ENCODE measurements at places on chromosomes 7 and 10.

- no peak for DNase-seq
Measured at GRCh38 chr7:1604383-1604782, 34.6 kb upstream of the PSMG3 start.

DNA sequence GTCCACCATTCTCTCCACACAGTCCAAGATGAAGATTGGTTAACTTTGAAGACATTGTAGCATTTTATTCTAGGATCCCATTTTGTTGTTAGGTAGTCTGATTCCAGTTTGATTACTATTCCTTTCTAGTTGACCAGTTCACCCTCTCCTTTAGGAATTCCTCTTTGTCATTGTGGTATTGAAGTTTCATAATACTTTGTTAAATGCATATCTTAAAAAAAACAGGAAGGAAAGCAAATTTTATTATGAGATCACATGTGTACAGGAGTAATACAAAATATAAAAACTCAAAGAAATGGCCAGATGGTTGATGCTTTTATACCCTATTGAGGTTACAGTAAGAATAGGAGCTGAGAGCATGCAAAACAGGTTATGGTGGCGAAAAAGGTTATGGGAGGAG, 15.5 kb upstream of the SEMA3C start:
- no peak for DNase-seq

- no peak for DNase-seq
Measured at GRCh38 chr10:45673074-45673648, 589 bp upstream of the ZFAND4 start.

DNA sequence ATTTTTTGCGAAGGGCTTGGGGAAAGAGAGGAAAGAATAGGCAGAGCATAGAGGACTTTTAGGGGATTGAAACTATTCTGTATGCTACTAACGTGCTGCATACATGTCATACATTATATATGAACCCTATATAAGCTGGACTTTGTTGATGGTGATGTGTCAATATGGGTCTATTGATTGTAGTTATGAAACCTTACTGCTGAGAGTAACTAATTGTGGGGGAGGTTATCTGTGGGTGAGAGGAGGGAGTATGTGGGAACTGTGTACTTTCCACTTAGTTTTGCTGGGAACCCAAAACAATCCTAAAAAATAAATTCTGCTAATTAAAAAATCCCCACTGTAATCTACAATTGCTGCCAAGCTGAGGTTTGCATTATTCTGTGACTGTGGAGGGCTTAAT, 15.3 kb upstream of the CYP2C19 start:
- no peak for DNase-seq

DNA sequence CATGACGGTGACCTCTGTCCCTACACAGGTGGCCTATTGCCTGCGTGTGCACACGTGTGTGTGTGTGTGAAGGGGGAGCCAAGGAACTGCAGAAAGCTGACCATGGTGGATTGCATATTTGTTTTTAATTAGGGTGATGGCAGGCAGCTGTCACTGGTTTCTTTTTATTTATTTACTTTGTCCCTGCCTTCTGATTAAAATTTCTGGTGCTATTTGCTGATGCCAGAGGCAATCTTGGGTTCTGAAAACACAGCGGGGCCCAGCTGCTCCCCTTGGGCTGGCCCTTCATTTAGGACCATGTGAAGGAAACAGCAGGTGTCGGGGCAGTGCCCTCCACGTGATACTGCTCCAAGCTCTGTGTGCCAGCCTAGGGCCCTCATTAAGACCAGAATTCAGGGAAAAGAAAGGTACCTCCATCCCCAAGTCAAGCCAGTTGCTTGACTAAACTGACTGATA, 71.3 kb upstream of the PODXL start:
- no peak for DNase-seq

DNA sequence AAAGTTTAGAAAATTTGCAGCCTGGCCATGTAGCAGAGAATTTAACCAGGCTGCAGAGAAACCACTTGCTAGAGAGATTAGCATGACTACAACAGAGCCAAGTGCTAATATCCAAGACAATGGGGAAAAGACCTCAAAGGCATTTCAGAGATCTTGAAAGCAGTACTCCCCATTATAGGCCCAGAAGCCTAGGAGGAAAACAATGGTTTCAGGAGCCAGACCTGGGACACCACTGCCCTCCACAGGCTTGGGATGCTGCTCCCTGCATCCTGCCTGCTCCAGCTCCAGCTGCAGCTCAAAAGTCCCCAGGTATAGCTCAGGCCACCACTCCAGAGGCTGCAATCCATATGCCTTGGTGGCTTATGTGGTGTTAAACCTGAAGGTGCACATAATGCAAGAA, 101.5 kb upstream of the TMEM72 start:
- DNase-seq, result no peak

GRCh38 chr10:110324805-110325280, 20.1 kb upstream of the SMNDC1 start:
- DNase-seq, result no peak

DNA sequence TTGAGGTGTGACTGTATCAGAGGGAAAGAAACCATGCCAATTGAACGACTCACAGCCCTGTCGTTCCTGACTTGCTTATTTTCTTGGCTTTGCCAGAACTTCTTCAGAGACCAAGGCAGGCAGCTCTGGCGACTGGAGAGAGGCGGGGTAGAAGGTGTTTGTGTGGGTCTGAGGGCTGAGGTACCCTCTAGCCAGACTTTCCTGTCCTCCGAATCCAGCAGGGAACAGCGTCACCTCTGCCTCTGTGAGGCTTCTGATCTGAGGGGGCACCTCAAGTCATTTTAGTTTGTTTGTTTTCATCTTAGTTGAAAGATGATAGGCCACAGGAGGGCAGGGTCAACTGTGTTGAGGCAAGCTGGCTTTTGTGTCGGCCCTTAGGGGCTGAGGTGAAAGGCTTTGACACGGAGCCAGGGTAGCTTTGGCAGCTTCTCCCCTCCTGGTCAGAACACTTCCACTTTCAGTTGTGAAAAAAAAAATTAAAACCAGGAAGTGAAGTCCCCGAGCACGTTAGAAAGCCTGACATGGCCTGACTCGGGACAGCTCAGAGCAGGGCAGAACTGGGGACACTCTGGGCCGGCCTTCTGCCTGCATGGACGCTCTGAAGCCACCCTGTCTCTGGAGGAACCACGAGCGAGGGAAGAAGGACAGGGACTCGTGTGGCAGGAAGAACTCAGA, 1.9 kb downstream of the ACSL5 start:
- no peak for DNase-seq

DNA sequence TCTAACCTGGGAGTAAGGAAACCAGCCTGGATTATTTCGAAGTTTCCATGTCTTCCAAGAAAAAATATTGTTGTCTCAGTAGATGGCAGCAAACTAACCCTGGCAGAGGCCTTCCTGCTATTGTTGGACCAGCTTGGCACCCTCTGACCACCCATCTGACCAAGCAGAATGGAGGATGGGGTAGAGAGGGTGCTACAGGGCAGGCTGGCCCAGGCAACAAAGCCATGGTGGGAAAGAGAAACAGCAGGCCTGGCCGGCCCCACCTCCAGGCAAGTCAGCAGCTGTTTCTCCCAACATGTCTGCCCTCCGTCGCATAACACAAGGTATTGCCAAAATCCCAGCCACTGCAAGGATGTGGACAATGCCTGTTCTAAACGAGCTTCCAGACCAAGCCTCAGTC, 95.0 kb downstream of the FAM53B start:
- no peak for DNase-seq

GRCh38 chr7:37097276-37097675, 351.4 kb downstream of the ELMO1 start:
- no peak for DNase-seq

DNA sequence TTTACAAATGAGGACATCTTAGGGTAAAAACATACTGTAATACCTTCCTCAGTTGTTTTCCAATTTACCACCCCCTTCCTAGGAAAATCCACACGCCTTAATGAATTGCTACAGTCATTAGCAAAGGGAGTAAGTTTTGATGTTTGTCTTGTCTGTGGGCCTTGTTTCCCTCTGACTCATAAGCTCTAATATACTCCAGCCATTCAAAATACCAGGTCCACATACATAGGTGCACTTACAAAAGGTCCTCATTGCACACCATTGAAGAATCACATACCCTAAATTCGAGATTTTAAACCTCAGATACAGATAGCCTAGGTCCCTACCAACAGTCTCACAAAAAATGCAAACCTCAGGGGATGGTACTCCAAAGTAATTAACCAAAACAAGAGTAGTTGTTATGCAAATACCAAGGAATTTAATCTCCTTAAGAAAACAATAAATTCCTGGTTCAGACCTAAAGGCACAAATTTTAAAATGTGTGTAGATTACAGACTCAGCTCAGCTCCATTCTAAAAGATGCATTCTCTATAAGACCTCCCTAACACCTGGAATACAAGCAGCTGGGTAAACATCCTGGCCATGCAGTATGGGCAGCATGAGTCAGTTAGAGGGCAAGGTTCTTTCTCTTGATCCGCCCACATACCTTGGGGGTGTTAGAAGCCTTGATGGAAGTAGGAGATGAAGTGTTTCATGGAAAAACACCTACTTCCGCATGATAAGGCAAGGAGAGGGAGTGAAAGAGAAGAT, 3.0 kb upstream of the LIPK start:
- DNase-seq, result no peak

DNA sequence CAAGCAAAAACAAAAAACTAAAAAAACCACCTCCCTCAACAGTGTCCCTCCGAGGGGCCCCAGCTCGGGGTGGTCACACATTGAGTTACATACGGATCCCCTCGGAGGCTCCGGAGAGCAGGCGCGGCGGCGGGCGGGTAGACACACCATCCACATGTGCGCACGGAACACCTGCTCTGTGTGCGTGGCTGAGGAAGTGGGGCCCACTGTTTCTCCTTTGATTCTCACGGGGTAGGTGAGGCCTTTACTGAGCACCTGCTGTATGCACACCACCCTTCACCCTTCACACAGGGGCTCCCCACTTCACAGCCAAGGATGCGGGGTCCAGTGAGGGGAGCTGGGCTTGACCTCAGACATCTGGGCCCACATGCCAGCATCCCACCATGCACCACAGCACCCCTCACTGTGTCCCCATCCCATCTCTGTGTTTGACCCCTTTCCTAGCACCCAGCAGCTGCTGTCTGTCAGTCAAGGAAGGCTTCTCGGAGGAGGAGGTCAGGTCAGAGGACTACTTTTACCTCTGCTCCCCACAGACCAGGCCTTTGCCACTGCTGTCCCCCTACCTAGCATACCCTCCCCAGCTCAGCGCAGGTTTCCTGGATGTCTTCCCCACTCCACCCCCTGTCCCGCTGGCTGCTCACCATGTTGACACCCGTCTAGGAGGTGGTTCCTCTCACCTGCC, 71.1 kb downstream of the MICALL2 start:
- no peak for DNase-seq

- no peak for DNase-seq
Measured at GRCh38 chr10:86042161-86042560, 324.4 kb downstream of the GRID1 start.

GRCh38 chr7:127189074-127189473, 63.7 kb downstream of the GRM8 start:
- DNase-seq, result no peak

- DNase-seq, result no peak
Measured at GRCh38 chr10:75634947-75635346, 203.5 kb downstream of the LRMDA start.

DNA sequence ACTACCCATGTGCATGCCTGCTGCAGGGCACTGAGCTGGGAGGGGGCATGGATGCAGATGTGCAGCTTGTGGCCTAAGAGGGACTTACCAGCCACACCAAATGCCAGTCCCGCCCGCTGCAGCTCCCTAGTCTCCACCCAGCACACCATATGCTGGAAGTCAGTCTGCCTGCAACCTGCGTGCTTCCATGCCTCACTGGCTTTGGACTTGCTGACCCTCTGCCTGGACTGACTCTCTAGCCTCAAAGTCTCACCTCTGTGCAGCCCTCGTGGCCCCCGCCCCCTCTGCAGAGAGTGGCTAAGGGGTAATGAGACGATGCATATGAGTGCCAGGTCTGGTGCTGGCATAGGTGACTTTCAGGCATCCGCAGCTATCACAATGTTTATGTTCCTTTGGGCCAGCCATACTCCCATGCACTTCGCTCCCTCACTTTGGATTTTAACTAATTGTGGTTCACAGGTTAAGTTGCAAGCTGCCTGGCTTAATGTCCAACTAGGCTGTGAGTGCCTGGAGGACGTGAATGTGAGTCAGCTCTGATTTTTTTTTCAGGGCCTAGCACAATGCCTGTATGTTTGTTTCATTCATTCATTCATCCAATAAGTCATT, 21.7 kb downstream of the TRIM8 start:
- no peak for DNase-seq

- DNase-seq, result no peak
Measured at GRCh38 chr7:69283421-69283820, 314.9 kb upstream of the AUTS2 start.

- DNase-seq, result no peak
Measured at GRCh38 chr10:8073691-8074416, 19.4 kb downstream of the GATA3 start.

- no peak for DNase-seq
Measured at GRCh38 chr7:40300146-40300670, 165.4 kb downstream of the SUGCT start.

DNA sequence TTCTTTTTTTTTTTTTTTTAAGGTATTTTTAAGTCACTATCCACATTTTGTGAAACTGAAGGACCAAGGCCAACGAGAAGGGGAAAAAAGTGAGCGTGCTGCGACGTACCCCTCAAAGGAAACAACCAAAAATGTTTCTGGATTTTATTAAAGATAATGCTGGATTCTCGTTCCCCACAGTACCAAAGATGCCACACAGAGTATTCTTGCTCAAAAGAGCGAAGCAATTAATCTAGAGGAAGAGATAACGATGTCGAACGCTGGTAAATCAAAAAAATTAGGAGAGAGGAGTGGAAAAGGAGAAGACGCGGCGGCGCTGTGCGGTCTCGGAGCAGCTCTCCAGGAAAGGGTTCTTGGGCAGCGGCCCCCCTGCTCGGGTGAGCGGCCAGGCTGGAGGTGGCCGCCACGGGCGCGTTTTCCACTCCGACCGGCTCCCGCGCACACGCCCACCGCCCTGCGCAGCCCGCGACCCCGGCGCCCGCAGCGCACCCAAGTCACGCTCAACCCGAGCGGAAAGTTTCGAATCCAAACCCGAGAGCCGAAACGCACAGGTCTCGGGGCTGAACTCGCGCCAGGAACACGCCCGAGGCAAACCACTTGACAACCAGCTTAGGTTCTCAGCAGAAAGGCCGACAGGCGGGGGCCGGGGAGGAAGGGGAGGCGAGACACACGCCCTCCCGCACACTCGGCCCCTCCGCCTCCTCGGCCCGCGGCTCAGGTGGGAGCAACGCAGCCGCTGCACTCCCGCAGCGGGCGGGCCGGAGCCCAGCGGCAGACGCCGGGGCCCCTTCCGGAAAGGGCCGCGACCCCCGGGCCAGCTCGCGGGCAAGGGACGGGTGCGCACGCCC, 989 bp downstream of the SRPK2 start:
- DNase-seq, result no peak

- no peak for DNase-seq
Measured at GRCh38 chr10:119524720-119525070, 17.8 kb downstream of the RGS10 start.

Data from activated CD8-positive, alpha-beta memory T cell treated with anti-CD3 and anti-CD28 coated beads for 4 hours (primary cell).